ENCODE measurements at places on chromosomes 11 and 22. TPM values are rescaled to one million over a fixed set of nuclear protein-coding genes. Genes with fewer than 3 reads are reported as not detected.

The SGSM1 gene
- 4.6 TPM for total RNA-seq

GRCh38 chr22:36562261-36562835, 33.4 kb upstream of the EIF3D start:
- no peak for DNase-seq

DNA sequence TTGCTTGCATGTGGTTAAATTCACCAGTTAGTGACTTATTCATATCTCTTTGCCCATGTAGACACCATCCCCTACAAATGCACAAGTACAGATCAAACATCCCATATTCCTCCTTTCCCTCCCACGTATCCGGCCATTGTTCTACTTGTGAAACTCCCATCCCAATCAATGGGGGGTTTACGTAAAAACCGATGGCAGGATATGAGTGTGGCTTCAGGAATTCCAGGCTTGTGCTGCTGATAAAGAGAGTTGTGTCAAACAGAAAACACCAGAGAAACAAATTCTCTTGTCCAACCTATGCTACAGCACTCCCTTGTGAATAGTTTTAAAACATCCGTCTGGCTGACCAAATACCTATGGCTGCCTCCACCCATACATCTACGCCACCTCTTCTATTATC, 15.5 kb downstream of the FLI1 start:
- DNase-seq: no peak

DNA sequence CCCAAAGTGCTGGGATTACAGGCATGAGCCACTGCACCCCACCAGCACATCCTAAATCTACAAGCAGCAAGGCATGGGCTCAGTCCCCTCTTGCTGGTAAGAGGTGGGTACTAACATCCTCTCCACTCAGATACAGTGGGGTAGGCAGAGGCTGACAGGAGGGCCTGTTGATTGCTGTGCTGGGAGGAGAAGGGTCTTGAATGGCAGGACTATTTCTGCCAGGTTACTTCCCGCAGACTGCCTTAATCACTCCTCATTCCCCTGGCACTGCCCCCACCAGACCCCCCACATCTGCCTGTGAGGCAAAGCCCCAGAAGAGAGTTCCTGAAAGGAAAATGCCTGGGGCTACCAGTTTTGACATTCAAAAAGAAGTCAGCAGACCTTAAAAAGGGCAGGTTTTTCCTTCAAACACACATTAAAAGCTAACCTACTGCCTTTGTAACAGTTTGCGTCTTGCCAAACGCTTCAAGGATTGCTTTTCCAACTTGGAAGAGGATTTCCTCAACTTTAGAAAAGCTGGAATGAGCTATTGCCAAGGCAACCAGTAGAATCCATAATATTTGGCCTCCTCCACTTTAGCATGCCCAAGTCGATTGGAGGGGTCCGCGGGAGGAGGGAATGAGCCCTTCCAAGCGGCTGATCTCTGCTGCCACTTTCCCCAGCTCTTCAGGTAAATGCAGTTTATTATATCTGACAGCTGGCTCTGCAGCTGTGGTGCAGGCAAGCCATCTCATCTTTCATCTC, 62.0 kb downstream of the FDX1 start:
- no peak for DNase-seq

DNA sequence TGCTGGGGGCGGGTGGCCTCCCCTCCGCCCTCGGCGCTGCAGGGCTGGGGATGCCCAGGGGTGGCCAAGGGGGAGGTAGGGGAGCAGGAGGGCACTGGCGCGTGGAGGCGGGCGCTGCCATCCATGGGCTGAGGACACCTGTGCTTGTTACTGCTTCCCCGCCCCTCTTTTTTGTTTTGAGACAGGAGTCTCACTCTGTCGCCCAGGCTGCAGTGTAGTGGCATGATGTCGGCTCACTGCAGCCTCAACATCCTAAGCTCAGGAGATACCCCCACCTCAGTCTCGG, 683 bp upstream of the FADS3 start:
- no peak for DNase-seq

The SCO2 gene
- not detected for total RNA-seq

The RCOR2 gene
- 0.26 TPM for total RNA-seq

GRCh38 chr22:37241351-37242142, 2.5 kb downstream of the RAC2 start:
- peak; percentile 33 for DNase-seq

GRCh38 chr22:20116376-20116950, 559 bp downstream of the RANBP1 start:
- DNase-seq: peak; percentile 36

The C11orf87 gene
- total RNA-seq: not detected

- peak; percentile 93 for DNase-seq
Observed at GRCh38 chr11:113974741-113975470, at the start of gene HTR3A. Gene HTR3A (plus strand): TSS chr11:113975108. CDS start chr11:113975326, 218 bp downstream.

DNA sequence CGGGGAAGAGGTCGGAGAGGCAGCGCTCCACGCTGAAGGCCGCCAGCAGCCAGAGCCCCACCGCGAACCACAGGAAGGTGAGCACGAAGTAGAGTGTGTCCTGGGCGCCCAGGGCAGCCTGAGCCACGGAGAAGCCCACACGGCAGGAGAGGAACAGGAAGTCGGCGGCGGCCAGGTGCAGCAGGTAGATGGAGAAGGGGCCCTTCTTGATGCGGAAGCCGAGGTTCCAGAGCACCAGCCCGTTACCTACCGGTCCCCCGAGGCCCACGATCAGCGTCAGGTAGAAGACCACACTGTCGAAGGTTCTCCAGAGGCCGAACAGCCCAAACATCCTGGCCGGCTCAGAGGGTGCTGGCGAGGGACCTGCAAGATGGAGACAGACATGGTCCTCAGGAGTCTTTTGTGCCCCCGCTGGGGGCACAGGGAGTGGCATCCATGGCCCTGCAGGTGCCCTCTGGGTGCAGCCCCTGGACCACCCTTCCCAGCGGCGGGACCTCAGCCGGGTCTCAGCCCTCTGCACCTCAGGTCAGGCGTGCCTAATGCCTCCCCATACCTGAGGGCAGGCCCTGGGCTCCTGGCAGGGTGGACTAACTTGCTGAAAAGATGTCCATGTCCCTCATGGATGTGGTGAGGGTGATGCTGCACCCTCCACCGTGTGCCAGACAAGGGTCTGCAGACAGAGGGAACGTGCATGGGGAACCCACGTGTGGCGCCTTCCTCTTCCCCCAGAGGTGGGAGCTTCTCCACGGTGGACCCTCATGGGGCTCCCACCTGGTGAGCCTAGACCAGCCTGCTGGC, at the start of gene MRGPRG:
Gene MRGPRG, minus strand, starts transcription at position 331 of the 798 bp plus-strand sequence. Its CDS starts 0 bp downstream, at position 331.
- DNase-seq: peak; percentile 10

- DNase-seq: no peak
Observed at GRCh38 chr11:45879803-45880686, 5.4 kb upstream of the MAPK8IP1 start.

GRCh38 chr11:93850594-93851018, at the start of gene VSTM5:
Gene VSTM5 (minus strand): TSS chr11:93850618. CDS start chr11:93850502, 116 bp downstream.
- no peak for DNase-seq

The DDI1 gene
- not detected for total RNA-seq

- DNase-seq: no peak
Observed at GRCh38 chr11:104841185-104841584, 57.1 kb downstream of the CASP12 start.

DNA sequence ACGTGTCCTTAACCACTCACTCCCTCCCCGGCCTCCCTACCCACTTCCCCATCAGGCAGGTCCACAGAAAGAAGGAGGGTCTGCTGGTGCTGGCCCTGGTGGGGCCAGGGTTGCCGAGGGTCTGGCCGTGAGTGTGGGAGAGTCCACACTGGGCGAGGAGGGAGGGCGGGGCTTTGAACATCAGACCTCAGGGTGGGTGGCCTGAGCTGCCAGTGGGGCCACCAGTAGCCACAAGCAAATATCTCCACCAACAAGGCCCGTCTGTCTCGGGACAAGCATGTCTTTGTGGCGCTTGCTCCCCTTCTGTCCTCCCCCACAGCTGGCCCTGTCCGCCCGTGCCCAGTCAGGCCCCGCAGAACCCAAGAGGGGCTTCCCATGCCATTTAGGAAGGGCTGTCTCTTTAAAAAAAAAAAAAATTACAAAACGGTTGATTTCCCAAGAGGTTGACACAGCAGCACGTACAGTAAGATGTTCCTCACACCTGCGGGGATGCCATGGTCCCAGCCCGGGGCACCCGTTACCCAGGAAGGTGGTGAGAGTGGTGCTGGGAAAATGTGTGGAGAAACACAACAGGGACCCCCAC, 17.7 kb upstream of the TALDO1 start:
- peak; percentile 19 for DNase-seq

The BSCL2 gene
- total RNA-seq: 248 TPM

DNA sequence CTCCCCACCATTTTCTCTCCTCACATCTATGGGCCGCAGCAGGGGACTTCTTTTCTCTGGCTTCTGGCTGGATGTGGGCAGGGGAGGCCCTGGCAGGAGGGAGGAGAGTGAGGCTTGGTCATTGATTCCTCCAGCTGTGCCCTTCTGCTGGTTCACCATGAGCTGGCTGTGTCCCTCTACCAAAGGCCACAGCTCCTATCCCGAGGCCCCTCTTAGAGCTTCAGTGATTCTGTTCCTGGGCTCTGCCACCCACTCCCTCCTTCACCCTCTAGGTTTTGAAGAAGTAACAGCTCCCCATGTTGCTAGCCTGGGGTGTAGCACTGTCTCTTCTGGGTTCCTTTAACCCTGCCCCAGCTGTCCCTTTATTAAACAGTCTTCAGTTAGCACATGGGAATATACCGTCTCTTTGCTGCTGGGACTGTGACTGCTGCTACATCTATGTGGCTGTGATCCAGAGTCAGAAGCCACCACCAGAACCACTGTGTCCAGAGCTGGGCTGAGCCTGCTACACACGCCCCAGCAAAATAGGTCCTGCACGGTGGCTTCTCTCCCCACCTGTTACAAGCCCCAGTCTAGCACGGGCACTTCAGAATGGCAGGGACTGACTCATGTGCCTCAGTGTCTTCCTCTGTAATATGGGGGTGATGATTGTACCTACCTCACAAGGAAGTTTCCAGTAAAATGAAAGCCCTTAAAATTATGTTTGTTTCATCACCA, 578 bp upstream of the PARVG start:
- no peak for DNase-seq

The ALX4 gene
- not detected for total RNA-seq

- peak; percentile 37 for DNase-seq
Observed at GRCh38 chr11:26849036-26849435, 127.2 kb upstream of the SLC5A12 start.

The ENTHD1 gene
- total RNA-seq: not detected

GRCh38 chr11:30342736-30343166, 19.8 kb downstream of the ARL14EP start:
- DNase-seq: no peak

- no peak for DNase-seq
Observed at GRCh38 chr22:41598891-41599635, 9.4 kb upstream of the PMM1 start.

The EMID1 gene
- total RNA-seq: 5.9 TPM

The NLRP14 gene
- 0.33 TPM for total RNA-seq

- no peak for DNase-seq
Observed at GRCh38 chr11:111727431-111727830, 38.8 kb downstream of the PPP2R1B start.

The CATSPERZ gene
- total RNA-seq: not detected

GRCh38 chr11:128210148-128210940, 377.0 kb downstream of the ETS1 start:
- DNase-seq: peak; percentile 23

- no peak for DNase-seq
Observed at GRCh38 chr11:24515632-24516031, 18.8 kb downstream of the LUZP2 start.

DNA sequence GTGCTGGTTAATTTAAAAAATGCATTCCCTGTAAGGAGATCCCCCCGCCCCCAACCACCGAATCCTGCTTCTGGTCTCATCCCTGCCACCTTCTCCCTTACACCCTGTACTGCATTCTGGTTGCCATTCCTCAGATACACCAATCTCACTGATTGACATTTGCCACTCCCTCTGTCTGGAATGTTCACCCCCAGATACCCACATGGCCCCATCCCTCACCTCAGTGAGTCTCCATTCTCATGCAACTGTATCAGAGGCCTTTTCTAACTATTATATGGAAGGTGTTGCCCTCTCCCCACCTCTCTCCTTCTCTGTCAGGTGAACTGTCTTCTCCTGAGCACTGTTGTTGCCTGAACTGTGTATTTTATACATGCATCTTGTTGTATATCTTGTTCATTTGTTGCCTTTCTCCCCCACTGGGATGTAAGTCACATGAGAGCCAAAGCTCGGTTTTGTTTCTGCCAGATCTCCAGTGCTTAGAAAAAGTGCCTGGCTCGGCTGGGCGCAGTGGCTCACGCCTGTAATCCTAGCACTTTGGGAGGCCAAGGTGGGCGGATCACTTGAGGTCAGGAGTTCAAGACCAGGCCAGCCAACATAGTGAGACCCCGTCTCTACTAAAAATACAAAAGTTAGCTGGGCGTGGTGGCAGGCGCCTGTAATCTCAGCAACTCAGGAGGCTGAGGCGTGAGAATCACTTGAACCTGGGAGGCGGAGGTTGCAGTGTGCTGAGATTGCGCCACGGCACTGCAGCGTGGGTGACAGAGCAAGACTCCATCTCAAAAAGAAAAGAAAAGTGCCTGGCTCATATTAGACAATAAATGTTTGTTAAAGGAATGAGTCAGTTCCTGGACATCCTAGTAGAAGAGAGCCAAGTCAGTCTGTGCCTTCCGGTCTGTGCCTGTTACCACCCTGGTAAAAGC, 61.0 kb downstream of the TNRC6B start:
- no peak for DNase-seq

The OR10A2 gene
- total RNA-seq: not detected

DNA sequence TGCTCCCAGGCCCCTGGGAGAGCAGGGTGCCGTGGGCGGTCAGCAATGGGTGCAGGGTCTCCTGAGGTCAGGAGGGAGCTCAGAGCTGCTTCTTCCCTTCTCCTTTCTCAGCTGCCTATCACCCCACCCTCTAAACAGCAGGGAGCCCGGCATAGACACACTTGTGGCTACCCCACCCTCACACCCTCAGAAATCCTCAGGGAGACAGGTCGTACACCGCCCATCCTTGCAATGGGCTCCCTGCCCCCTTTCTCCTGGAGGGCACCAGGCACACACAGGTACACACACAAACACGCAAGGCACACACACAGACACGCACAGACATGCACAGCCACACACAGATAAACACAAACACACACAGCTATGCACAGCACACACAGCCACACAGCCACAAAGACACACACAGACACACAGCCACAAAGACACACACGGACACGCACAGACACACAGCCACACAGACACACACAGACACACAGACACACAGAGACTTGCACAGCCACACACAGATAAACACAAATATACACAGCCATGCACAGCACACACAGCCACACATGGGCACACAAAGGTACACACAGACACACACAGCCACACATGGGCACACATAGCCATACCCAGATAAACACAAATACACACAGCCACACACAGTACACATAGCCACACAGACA, 44.9 kb upstream of the TH start:
- no peak for DNase-seq

The PMM1 gene
- total RNA-seq: 49.3 TPM

The DCPS gene
- 3.0 TPM for total RNA-seq

GRCh38 chr11:23846902-23847422, 649.9 kb upstream of the LUZP2 start:
- no peak for DNase-seq

The MUC5AC gene
- total RNA-seq: 1.8 TPM
